ENCODE measurements at places on chromosomes 7 and 10.
A peak's percentile ranks its signal among the peaks of the same experiment; 100 is the strongest.

GRCh38 chr10:21402606-21403083 is 122.8 kb downstream of the SKIDA1 start:
- peak; percentile 72 for DNase-seq

DNA sequence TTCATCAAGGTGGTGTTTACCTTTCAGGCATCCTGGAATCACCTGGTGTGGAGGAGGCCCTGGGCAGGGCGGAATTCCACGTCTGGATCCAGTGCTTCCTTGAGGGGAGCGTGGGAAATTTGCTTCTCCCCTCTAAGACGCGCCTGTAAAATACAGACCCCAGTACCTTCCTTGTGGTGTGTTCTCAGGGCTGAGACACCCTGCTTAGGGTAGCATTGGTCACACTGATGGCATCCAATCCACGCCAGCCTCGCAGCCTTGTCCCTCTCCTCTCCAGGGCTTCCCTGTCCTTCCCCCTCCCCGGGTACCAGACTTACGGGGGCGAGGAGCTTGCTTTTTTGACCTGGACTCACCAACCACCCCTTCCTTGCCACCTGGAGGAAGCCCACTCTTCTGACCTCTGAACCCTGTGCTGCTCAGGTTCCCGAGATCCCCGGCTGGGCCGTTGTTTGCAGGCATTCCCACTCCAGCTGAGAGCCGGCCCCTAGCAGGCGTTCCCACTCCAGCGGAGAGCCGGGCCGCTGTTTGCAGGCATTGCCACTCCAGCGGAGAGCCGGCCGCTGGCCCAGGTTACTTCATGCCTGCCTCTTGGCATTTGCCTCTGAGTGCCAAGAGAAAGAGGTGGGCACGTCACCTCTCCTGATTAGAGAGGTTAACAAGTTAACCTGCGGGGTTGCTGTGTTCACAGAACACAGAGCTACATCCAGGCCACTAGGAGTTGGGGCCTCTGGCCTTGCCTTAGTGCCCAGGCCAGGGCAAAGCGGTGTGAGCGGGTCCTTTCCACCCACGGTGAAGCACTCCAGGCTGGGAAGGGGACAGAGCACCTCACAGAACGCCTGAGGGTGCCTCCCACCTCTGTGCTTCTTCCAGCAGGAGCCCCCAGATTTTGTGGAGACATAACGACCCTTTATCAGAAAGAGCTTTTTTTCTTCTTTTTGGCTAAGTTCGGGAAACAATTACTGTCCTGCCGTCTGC is 254.0 kb upstream of the PPP2R2D start:
- no peak for DNase-seq

DNA sequence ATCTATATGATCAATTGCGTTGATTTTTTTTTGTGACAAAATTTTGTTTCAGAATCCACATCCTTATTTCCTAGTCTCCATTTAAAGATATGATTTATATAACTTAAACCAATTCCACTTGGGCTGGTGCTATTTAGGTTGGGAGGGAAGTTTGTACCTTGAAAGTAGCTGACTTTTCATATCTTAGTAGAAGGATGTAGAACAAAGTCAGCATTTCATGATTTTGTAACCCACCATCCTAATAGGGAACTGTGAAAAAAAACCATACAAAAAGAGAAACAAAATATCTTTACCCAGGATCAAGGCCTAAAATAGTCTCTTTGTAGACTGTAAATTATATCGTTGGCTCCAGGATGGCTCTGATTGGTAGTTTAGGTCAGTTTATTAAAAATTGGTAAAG is 8.3 kb downstream of the HECTD2 start:
- no peak for DNase-seq

DNA sequence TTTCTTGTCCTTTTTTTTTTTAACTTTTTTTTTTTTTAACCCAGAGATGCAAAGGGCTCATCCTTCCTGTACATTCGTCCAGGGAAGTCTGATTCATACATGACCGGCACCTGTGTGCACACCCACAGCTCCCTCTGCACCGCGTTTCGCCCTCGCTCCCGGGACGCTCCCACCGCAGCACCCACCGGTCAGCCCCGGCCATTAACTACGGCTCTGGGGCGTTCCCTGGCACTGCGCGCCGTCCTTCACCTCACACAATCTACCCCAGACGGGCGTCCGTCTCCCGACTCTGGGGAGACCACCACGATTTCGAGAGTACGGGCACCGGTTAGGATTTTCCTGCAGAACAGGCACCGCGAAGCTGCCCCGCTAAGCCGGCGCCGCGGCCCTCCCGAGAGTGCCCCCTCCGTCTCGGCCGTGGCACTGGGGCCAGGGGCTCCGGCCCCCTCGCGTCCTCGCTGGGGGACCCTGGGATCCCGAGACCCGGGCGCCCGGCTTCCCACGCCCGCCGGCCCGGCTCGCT is 452 bp downstream of the ATE1 start:
- peak; percentile 43 for DNase-seq

DNA sequence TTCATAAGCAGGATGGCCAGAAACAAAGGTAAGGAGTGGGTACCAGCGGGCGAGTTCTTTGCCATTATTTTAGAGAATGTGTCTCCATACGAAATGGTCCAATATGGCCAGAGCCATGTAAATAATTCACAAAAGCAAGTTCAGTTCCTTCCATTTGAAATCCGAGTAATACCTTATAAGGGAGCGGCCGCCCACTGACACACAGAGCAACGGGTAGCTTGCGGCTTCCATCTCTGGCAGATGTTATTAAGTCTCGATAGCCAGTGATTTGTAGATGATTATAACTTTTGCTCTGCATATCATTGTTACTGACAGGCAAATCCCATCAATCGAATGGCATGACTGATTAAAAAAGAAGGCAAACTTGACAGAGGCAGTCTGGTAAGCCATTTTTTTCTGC is 63.2 kb downstream of the GFRA1 start:
- DNase-seq = no peak

DNA sequence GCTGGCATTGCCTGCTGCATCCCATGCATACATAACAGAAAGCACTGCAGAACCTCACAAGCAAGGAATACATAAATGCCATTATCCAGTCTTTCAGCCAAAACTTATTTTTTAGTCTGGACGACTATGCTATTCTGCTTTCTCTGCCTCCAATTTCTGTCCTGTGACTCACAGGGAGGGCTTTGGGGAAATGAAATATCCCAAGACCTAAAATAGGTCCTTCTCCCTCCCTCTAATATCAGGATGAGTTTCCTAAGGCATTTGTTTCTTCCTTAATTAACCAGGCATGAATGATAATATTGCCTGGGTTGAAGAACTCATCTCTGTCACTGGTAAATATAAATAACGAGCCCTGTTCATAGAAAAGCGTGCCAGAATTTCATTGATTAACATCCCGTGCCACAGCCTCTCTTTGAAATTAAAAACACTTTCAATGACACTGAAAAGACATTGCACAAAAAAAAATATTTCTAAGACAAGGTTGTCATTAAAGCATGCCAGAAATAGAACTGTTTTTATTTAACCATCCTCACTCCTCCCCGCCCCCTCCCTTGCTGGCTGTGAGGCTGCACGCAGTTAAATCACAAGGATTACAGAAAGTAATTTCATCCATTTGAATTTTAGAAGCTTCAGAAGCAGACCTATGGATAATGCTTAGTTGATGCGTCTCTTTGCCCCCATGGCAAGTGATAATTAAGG is 103.0 kb upstream of the ANKRD1 start:
- no peak for DNase-seq

- DNase-seq = no peak
Measured at GRCh38 chr10:74022926-74023629, 25.2 kb downstream of the VCL start.

DNA sequence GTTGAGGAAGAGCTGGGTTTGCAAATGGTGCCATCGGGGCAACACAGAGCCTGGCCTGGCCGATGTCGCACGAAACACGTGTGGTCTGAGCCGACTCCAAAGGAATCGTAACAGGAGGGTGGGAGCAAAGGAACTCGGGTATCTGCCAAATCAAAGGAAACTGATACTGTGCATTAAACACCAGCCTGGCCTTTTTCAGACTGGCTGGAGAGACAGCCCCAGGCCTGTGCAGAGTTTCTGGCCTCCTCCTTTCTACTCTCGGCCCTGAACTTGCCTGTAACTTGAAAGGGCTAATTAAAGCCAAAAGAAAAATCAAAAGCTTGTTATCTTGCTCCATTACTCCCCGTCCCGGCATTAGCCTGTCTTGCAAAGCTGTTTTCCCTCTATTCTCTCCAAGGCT is 71.4 kb downstream of the PLXNA4 start:
- DNase-seq = no peak

DNA sequence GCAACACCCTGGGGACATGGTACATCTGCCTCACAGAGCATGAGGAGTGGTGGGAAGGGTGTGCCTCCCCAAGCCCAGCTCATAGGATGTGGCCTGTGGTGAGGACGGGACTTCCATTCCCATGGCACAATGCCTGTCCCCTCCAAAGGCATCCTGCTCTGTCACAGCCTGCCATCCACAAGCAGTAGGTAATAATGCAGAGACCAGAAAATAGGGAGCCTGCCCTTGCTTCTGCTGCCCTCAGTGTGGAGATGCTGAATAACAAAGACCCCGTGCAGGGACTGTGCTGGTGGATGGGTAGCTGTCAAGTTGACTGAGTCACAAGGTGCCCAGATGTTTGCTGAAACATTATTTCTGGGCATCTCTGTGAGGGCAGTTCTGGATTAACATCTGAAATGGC is 199.9 kb upstream of the GRB10 start:
- DNase-seq = no peak

DNA sequence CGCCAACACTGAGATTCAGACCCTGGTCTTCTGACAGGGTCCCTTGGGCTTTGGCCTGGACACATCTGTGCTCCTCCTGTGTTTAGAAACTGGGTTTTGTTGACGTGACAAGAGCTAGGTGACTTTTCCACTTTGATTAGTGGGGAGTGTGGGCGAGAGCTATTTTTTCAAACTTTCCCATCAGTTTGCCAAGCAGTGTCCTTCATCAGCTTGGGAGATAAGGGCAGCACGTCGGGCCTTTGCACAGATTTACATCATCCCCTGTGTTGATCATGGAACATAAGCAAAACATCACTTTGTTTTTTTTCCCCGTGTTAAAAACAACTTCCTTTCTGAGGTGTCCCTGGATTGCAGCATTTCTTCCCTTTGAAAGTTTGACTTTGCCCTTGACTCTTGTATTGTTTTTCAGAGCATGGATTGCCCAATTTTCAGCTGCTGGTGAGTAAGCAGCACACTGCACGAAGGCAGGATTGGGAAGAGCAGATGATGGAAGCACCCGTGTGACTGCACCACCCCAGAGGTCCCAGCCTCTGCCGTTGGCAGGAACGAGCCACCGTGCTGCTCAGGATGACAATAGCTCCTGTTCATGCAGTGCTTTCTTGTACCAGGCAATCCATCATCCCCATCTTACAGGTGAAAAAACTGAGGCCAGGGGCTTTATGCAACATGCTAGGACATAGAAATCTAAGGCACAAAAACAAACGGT is 6.4 kb upstream of the IGFBP1 start:
- DNase-seq = no peak

GRCh38 chr10:121148921-121149320 is 297.8 kb downstream of the WDR11 start:
- DNase-seq = no peak

DNA sequence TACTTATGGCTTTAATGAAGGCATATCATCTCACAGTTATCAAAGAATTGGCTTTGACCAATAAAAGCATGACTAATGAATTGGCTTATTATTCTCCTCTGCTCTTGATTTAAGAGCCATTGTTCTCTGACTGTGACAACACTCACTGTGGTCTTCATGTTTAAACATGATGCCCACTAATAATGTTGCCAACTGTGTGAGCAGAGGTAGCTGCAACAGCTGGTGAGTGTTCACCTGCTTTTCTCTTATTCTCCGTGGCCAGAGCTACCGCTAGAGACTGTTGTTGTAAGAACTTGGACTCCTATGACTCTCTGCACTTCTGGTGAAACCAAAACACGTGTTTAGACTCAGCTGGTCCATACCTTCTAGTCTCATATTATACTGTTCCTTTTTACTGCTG is 335.9 kb downstream of the XPNPEP1 start:
- no peak for DNase-seq

DNA sequence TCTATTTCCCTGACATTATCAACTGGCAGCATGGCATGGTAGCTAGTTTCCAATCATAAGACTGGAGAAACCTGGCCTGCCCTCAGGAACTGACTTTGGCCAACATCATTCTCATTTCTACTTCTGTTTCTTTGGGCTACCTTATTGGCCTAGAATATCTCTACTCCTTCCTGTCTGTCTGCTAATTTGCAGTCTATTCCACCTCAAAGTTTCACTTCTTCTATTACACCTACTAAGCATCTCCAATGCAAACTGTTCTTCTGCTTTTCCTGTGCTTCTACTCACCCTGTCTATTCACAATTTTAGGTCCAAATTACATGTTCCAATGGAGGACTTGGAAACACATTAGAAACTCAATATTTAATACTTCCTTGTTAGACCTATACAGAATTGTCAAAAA is 65.6 kb downstream of the ZNF503 start:
- no peak for DNase-seq

Data from T1000 (cell line).